ENCODE measurements at places on chromosomes 12 and 14. TPM values are rescaled to one million over a fixed set of nuclear protein-coding genes. Genes with fewer than 3 reads are reported as not detected.

GRCh38 chr12:3730111-3730510 is 22.8 kb downstream of the CRACR2A start:
- DNase-seq = no peak

The CPNE6 gene
- not detected for total RNA-seq

- no peak for DNase-seq
Observed at GRCh38 chr12:72889791-72890190, 617.6 kb downstream of the TRHDE start.

The FOXM1 gene
- 138 TPM for total RNA-seq

DNA sequence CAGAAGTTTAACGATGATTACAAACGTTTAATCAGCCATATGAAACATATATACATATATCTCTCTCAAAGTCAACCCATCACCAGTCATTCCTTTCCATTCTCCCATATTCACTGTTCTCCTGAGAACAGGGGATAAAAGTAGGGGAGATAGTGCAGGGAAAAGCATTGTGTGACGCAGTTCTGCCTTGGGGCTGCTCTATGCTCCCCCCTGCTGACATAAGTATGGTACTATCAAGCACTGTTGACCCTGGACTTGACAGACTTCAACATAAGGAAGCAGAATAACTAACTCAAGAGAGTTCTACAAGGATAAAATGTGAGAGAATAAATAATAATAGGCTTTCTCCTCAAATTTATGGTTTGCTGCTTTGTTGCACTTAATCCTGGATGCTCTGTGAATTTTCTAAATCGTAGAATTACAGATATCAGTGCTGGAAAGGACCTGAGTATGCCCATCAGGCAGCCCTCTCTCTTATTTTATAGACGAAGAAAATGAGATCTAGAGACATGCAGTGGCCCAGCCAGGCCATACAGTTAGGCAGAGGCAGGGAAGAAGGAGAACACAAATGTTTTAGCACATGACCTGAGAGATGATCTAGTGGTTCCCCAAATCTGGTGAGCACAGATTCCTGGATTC is 87.2 kb downstream of the SCN8A start:
- DNase-seq = peak; percentile 46

The RDH11 gene
- total RNA-seq = 48.8 TPM
